ENCODE measurements at places on chromosomes 11 and 22.
A peak's percentile ranks its signal among the peaks of the same experiment; 100 is the strongest.

- ATAC-seq: peak; percentile 71
These were observed 25.6 kb upstream of the TH start for GRCh38 chr11:2196970-2197770.

DNA sequence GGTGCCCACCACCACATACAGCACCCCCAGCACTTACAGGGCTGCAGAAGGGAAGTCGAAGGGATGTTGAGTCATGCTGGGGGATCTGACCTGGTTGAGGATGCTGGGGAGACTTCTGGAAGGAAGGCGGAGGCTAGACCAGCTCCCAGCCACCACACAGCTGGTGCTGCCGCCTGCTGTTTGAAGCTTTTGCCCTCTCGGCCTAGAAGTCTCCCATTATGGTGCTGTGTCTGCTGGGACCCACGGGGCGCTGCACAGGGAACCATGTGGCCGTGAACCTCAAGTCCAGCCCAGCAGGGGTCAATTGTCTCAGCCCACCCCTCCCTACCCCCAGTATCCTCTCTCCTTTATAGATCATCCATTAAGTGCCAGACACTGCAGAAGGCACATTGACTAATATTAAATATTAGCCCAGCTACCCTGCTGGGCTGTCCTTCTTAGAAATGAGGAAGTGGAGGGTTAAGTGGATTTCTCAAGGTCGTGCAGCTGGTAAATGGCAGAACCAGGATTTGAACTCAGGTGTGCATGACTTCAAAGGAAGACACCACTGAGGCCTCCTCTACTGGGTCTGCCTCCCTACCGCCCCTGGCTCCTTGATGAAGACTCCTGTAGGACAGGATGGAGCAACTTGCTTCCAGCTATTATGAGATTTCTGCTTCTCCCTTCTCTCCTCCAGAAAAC lies 49.7 kb downstream of the CYTH4 start:
- no peak for ATAC-seq

DNA sequence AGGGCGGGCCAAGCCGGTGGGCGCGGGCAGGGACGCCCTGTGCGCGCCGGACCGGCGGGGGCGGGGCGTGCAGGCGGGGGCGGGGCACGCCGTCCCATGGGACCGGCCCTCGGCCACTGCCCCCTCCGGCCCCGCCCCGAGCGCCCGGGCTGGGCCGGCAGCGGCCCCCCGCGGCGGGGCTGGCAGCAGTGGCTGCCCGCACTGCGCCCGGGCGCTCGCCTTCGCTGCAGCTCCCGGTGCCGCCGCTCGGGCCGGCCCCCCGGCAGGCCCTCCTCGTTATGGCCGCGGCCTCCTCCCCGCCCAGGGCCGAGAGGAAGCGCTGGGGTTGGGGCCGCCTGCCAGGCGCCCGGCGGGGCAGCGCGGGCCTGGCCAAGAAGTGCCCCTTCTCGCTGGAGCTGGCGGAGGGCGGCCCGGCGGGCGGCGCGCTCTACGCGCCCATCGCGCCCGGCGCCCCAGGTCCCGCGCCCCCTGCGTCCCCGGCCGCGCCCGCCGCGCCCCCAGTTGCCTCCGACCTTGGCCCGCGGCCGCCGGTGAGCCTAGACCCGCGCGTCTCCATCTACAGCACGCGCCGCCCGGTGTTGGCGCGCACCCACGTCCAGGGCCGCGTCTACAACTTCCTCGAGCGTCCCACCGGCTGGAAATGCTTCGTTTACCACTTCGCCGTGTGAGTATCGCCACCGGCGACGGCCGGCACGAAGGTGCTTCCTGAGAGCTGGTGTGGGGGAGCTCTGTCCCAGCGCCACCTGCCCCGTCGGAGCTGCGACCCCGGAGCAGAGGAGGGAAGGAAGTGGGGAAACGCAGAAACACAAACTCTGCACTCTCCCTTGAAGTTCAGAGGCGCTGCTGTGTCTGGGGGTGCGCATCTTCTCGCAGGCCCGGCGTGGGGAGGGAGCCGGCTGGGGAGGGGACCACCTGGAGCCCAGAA lies at the start of gene KCNQ1:
KCNQ1 (plus strand) TSS at position 188 of the 925 bp plus-strand sequence; CDS start at position 279, 91 bp downstream.
- peak; percentile 50 for ATAC-seq

DNA sequence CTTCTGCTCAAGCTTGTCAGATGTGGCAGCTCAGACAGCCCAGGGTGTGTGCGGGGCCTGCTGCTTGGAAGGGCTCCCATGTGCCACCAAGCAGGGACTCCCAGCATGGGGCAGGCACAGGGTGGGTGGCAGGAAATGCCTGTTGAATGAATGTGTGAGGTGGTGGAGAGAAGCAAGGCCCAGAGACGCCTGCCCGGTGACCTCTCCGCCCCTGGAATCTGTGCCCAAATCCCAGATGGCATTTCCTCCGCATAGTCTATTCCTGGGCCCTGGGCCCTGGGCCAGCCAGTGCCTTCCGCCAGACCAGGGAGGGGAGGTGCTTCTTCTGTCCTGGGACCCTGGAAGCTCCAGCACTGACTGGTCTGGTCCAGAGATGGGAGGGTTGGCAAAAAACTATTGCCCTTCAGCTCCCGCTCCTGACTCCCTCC lies 3.7 kb downstream of the CST6 start:
- peak; percentile 24 for ATAC-seq

- no peak for ATAC-seq
These were observed 319.2 kb upstream of the API5 start for GRCh38 chr11:42992594-42992993.

- ATAC-seq: no peak
These were observed 64.0 kb upstream of the FIBIN start for GRCh38 chr11:26929806-26930517.

DNA sequence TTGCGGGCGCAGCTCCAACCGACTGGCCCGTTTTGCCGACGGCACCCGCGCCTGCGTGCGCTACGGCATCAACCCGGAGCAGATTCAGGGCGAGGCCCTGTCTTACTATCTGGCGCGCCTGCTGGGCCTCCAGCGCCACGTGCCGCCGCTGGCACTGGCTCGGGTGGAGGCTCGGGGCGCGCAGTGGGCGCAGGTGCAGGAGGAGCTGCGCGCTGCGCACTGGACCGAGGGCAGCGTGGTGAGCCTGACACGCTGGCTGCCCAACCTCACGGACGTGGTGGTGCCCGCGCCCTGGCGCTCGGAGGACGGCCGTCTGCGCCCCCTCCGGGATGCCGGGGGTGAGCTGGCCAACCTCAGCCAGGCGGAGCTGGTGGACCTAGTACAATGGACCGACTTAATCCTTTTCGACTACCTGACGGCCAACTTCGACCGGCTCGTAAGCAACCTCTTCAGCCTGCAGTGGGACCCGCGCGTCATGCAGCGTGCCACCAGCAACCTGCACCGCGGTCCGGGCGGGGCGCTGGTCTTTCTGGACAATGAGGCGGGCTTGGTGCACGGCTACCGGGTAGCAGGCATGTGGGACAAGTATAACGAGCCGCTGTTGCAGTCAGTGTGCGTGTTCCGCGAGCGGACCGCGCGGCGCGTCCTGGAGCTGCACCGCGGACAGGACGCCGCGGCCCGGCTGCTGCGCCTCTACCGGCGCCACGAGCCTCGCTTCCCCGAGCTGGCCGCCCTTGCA lies 1.0 kb downstream of the FJX1 start:
- ATAC-seq: no peak

GRCh38 chr11:1734641-1735081 lies 15.7 kb downstream of the IFITM10 start:
- ATAC-seq: no peak

GRCh38 chr11:419248-420005 lies 4.6 kb upstream of the SIGIRR start:
- no peak for ATAC-seq

DNA sequence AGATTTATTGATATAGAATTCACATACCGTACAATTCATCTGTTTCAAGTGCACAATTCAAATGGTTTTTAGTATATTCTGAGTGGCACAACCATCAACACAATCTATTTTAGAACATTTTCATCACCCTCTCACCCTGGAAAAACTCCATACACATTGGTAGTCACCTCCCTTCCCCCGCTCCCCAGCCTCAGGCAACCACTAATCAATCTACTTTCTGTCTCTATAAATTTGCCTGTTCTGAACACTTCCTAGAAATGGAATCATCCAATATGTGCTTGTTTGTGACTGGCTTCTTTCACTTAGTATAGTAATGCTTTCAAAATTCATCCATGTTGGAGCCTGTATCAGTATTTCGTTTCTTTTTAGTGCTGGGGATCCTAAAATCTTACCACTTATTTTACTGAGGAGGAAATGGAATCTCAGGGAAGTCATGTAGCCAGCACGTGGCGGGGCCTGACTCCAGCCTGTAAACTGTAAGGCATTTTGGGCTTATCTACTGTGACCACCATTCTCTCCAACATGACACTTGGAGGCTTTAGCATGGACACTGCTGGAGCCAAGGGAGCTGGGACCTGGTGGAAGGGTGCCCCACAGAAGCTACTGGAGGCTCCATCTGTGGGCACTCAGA lies 905 bp upstream of the UCP3 start:
- ATAC-seq: no peak

DNA sequence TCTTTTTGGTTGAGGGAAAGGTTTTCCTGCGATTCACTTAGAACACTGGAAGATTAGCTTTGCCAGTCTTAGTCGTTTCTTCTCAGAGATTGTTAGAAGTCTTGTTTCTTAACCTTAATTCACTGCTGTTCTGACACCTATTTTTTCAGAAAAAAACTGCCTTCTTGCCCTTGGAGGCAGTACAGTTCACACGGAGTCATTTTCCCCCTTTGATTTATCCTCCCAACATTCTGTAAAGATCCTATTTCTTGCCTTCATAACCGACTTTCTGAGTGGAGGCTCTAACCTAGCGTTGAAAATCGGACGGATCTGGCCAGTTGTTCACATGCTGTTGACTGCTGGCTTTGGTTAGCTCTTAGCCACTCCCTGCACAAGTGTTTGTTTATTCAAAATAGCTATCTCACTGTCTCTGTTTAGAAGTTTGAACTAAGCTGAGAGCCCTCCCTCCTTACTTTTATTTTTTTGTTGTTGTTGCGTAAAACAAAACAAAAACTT lies 737 bp downstream of the BCL2L13 start:
- no peak for ATAC-seq

GRCh38 chr22:22327723-22328122 lies 83.1 kb downstream of the VPREB1 start:
- no peak for ATAC-seq

Measured in gastroesophageal sphincter (tissue), 4 donors.